ENCODE measurements at places on chromosomes 1 and 21.

DNA sequence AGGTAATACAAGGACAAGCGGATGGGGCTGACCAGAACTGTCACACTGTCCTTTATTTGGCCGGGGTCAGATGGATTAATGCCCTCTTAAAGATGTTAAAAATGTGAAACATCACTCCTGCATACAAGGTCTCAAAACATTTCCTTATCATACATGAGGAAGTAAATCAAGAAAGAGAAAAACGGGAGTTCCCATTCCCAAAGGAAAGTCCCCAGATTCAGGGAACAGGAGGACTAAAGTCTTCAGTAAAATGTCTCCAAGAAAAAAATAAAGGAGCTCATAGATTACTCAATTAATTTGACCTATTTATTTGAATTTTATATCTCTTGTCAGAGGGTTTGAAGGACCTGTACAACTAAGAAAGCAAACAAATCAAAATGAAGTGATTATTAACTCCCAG lies 13.4 kb upstream of the HSD11B1 start:
- DNase-seq: no peak

DNA sequence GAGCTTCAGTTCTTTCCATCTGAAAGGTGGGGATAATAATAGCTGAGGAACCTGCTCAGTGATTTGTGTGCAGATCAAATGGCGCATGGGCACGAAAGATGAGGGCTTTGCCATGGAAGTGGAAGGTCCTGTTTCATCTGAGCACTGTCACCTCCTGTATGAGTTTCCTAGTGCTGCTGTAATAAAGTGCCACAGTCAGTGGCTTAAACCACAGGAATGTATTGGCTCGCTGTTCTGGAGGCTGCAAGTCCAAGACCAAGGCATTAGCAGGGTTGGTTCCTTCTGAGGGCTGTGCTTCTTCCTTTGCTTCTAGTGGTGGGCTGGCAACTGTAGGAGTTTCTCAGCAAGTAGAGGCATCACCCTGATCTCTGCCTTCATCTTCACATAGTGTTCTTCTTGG lies 51.1 kb upstream of the RBM15 start:
- DNase-seq: no peak

DNA sequence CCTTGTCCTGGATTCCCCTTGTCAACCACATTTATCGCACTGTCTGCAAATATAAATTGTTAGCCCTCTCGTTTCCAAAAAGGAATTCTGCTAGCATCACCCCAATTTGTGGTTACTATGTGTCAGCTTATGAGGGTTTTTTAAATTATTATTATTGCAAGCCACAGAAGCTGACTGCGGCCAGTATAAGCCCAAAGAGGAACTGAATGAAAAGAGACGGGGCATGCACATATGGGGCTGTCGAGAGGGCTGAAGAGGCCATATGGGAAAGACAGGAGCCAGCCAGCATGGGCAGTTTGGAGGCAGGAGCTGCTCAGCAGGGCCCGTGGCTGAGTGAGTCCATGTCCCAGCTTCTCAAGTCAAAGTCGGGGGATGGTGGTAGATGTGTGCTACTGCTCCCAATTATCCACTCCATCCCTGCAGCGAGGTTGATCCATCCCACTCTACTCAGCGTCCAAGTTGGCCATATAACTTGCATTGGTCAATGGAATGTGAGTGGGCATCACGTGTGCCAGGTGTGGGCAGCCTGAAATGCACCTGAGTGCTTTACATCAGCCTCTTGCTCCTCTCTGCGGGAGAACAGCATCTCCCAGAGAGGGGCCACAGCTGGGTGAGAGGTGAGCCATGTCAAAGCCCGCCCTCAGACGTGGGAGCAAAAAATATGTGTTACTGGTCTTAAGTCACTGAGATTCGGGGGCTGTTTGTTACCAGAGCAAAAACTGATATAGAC lies 37.6 kb upstream of the LDLRAP1 start:
- no peak for DNase-seq

GRCh38 chr1:96048572-96049212 lies 672.9 kb upstream of the PTBP2 start:
- no peak for DNase-seq

- no peak for DNase-seq
Measured at GRCh38 chr1:180451504-180451903, 50.9 kb downstream of the ACBD6 start.

DNA sequence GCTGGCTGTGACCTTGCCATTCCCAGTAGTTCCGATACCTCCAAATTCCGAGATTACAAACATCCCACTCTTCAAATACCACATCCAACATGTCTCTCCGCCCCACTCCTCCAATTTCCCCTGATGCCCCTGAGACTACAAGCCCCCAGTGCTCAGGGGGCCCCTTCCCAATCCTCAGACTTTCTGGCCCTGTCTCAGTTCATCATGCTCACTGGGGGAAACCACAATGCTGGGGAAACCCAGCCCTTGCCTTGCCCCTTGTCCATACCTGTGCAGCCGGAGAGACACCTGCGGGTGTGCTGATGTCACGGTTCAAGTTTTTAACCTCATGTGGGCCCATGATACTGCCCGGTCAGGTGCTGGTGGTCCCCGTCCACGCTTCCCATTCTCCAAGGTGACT lies 226.6 kb downstream of the CAMTA1 start:
- DNase-seq: no peak

GRCh38 chr1:24173638-24174575 lies 13.2 kb downstream of the IFNLR1 start:
- no peak for DNase-seq

DNA sequence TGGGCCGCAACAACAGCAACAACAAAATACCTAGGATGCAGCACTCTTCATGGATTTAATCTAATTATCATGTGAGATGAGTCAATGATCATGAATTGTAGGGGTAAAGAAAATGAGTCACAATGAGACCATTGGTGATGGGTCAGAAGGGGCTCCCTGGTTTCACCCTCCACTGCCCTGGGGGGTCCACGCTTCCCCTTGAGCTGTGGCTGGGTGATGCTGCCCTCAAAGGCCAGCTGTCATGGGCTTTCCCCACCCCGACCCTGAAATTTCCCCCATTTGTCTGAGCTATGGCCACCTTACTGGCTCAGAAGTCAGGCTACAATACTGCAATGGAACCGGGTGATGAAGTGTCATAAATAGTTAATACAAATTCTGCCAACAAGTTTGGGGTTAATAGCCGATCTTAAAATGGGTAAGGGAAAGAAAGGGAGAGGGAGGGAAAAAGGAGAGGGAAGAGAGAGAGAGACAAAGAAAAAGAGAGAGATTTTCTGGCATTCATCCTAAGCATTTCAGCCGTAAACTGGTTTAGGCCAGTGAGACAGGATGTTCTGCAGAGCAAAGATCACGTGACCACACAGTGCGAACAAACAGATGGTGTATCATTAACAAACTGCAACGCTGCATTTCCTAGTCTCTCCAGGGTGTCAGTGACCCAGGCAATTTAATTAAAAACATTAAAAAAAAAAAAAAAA lies 143.4 kb upstream of the ERRFI1 start:
- peak; percentile 52 for DNase-seq

DNA sequence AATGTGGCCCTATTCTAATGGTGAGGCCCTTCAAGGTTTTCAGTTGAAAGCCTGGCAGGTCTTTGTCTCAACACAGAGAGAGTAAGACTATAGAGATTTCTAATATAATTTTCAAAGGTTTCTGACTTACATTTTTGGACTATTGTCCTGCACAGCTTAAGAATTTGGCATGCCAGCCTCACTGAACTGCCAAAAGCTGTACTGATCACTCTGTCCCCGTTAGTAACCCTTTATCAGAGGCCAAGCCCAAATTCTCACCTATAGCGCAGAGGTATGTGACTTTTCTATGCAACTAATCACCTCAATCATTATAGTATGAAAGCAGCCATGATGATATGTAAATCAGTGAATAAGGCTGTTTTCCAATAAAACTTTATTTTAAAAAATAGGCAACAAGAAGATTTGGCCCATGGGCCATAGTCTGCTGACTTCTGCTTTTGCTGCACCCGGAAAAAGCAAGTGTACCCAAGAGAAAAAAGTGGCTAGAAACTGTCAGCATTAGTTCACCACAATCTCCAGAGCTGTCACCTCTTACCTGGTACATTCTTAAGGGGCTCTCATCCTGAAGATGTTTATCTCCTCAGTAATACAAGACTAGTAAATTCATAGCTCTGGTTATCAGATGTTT lies 85.4 kb downstream of the PIGK start:
- no peak for DNase-seq
